ENCODE measurements at places on chromosomes 7 and 10.

GRCh38 chr10:48358838-48359237 is 52.4 kb downstream of the MAPK8 start:
- no peak for DNase-seq

DNA sequence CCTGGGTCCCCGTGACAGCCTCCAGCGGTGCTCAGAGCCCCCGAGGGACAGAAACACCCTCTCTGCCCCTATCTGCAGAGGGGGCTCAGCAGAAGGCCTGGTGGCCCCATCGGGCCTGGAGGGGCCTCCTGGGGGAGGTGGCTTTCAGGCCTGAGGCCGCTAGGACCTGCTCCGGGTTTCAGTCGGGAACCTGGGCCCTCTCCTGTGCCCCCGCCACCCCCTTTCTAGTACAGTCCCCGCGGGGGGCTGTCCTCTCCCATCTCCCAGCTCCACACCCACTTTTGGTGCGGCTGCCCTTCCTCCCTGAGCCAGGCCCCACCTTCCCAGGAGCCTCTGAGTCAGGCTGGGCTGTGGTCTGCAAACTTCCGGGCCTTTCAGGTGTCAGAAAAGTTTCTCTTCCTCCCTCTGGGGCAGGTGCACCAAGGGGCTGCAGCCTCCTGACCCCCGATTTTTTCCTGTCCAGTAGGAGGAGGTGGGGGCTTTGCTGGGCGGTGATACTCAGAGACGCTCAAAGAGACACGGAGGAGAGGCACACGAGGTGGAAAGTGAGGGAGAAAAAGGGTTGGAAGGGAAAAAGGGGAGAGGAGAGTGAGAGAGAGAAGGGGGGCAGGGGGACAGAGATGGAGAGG is 692 bp downstream of the CARD11 start:
- DNase-seq: no peak

- DNase-seq: no peak
These were observed 8.5 kb downstream of the C10orf90 start for GRCh38 chr10:126661841-126662515.

DNA sequence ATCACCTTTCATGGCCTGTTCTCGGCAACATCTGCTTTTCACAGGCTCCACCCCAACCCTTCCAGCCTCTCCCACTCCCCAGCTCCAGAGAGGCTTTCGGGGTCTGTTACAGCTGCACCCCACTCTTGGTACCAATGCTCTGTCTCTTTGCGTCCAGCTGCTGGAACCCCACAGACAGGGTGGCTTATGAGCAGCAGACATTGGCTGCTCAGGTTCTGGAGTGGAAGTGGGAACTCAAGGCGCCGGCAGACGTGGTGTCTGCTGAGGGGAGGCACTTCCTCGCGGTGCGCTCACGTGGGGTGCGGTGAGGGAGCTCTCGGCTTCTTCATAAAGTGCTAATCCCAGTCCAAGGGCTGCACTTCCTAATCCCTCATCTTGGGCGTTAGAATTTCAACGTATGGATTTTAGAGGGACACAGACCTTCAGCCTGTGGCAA is 185.7 kb downstream of the ELFN1 start:
- DNase-seq: no peak

All from renal cortical epithelial cell (primary cell).